ENCODE measurements at places on chromosomes 5 and 9.

- DNase-seq = no peak
These were observed 45.2 kb downstream of the RNF180 start for GRCh38 chr5:64210866-64211265.

DNA sequence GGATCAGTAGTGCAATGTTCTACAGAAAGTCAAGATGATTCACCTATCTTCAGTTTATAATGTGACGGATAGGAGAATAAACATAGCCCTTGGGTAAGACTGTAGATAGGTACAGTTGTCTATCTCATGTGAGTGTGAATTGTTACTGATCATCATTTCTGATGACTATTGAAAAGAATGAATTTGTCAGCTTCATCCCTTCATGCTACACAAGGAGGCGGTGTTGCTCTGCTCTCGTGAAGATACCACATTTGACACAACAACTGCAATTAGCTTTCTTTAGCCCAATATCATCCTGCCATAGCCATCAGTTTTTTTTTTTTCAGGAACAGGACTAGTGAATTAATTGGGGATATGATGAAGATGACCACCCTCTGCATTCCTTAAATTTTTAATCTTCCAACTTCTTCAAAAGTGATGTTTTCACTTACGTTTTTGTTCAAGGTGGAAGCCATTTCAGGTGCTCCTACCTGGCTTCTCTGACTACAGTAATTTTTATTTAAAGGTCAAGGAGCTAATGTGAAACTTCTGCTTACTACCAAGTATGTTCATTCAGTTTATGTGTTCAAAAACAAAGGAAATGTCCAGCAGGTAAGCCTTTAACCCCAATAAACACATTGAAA is 152.9 kb upstream of the MOCS2 start:
- DNase-seq = no peak

- no peak for DNase-seq
These were observed 1.2 kb downstream of the RPS14 start for GRCh38 chr5:150448334-150448733.

DNA sequence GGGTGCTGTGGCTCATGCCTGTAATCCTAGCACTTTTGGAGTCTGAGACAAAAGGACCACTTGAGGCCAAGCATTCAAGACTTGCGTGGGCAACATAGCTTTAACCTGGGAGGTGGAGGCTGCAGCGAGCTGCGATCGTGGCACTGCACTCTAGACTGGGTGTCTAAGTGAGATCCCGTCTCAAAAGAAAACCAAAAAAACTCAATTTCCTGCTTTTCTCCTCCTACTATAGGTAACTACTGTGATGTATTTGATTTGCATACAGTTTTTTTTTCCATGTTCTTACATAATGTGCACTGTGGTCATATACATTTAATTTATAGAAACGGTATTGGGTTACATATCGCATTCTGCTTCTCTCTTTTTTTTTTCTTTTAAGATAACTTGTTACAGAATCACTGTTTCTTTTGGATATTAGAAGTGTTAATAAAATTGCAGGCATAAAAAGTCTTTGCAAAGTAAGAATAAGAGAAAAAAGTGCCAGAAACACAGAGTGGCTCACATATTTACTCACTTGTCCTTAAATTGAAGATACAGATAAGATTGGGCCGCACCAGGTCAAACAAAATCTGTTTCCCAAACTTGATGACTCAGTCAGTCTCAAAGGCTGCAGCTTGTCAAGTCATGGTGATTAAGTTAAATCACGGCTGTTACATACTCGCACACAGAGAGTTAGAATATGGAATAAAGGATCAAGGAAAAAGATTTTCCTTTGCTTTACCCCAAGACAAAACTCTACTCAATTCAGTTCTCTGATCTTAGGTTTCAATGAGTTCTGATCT is 2.0 kb upstream of the PTGR1 start:
- DNase-seq = peak; percentile 34

DNA sequence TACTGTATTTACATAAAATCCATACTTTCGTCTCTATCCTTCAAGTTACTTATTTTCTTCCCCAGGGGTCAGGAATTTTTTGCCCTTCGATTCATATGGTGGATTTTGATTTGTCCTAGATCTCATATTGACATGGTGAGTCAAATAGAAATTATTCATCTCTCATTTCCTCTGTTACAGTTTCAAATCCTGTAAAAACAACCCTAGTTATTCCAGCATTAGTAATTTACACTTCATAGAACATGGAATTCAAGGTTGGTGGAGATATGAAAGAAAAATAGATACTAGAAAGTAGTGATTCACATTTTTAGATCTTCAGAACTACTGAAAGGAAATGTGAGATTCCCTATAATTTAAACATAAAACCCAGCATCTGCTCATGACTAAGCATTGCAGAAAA is 1331.0 kb upstream of the CDH9 start:
- DNase-seq = no peak

Measured in HuH-7.5 (cell line).